Small intestine (tissue), 16 donors: ENCODE measurements at places on chromosomes 11 and 22. TPM values are rescaled to one million over a fixed set of nuclear protein-coding genes. Genes with fewer than 3 reads are reported as not detected.

DNA sequence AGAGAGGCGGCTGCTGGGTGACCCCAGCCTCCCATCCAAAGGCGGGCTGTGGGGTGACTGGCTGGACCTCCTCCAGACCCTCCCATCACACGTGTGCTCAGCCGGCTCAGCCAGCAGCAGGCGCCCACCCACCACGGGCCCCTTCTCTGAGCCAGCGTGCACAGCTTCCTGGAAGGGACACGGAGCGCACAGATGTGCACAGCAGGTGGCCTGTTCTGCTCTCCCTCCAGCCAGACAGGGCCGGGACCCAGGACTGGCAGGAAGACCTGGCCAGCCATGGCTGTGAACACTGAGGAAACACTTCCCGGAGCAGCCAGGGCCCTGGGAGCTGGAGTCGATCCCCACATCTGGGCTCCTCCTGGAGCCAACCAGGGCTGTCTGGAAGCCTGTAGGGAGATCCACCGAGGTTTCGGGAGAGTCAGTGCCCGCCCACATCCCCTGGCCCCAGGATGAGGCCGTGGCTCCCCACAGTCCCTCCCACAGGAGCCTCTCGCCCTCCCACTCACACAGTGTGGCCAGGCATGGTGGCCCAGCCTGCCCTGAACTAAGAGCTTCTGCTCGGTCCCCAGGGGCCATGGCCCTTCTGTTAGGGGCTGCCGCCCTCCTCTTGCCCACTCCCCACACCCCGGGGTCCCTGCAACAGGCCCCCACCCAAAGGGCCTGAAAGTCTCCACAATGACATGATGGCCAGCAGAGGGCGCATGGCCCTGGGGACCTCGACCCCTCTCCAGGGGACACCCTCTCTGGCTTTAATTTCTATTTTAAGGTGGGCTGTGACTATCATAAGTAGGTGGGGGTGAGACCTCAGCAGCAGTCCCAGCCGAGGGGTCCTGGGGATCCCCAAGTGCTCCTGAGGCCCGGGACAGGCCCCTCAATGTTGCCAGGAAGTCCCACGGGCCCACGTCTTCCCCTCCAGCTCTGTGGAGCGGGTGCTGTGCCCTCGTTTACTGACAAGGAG is 90.6 kb upstream of the FGF3 start:
- peaks cover 2% of the 10 kb centered on the region for H3K27me3 ChIP-seq
- no peak overlapping the region for H3K27ac ChIP-seq
- H3K4me1 ChIP-seq, result no peaks in the 10 kb centered on the region
- no peak for DNase-seq
- H3K4me3 ChIP-seq, result no peak overlapping the region

The ANGPTL5 gene
- polyA plus RNA-seq, result not detected

The CAPN5 gene
- polyA plus RNA-seq, result 61.1 TPM

GRCh38 chr11:36376888-36377758 is 81.0 kb downstream of the PRR5L start:
- peak overlapping the region; percentile 63 for H3K27ac ChIP-seq
- DNase-seq, result peak; percentile 86
- peaks cover 11% of the 10 kb centered on the region for H3K27me3 ChIP-seq
- H3K4me3 ChIP-seq, result peak overlapping the region; percentile 88
- H3K36me3 ChIP-seq, result peaks cover 2% of the 10 kb centered on the region

The ZNF280B gene
- polyA plus RNA-seq, result 0.31 TPM

The FREY1 gene
- not detected for polyA plus RNA-seq

DNA sequence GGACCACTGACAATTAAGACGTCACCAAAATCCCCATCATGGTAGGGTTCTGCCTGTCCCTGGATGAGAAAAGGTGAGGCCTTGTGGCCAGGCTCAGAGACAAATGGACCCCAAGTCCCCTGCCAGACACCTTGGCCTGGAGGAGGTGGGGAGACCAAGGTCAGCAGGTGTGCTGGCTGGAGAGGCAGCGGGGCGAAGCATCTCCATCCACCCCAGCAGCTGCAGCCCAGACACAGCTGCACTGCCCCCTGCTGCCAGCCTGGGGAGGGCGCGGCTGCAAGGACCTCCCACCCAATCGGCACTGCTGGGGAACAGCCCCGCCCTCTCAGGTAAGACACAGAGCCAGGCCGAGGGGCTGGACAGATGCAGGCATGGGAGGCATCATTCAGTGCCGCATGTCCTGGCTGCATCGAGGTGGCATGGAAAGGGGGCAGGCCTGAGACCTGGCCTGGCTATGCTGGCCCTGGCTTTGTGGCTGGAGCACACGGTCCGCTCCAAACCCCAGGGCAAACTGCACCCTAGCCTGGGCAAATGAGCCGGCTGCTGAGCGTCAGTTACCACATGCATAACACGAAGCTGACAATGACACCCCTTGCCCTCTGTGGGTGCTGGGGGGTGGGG is 12.2 kb upstream of the MFNG start:
- H3K27ac ChIP-seq, result no peak overlapping the region
- H3K4me1 ChIP-seq, result peaks cover 53% of the 10 kb centered on the region
- DNase-seq, result peak; percentile 83
- no peak overlapping the region for H3K4me3 ChIP-seq

The MPPED2 gene
- polyA plus RNA-seq, result 1.1 TPM

The OR10A4 gene
- not detected for polyA plus RNA-seq

GRCh38 chr22:23622634-23623033 is 9.5 kb downstream of the DRICH1 start:
- H3K27me3 ChIP-seq, result no peaks in the 10 kb centered on the region
- H3K4me3 ChIP-seq, result no peak overlapping the region
- no peak overlapping the region for H3K27ac ChIP-seq
- no peaks in the 10 kb centered on the region for H3K4me1 ChIP-seq
- H3K36me3 ChIP-seq, result no peaks in the 10 kb centered on the region
- no peak for DNase-seq

- no peaks in the 10 kb centered on the region for H3K27me3 ChIP-seq
- no peaks in the 10 kb centered on the region for H3K36me3 ChIP-seq
- DNase-seq, result no peak
- H3K4me1 ChIP-seq, result no peaks in the 10 kb centered on the region
- H3K27ac ChIP-seq, result no peak overlapping the region
Observed at GRCh38 chr11:13091373-13091772, 82.3 kb downstream of the RASSF10 start.

DNA sequence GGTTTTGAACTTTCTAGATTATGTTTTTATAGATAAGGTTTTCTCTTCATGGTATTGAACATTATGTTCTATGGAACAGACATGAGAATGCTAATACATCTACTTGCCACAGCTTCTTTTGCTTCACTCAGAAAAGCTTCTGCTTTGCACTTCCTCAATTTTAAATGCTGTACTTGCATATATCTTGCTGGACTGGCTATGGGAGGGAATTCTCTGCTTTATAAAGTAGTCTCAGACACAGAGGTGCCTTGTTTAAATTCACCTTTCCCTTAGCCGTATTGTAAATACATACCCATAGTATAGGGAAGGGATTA is 173.9 kb downstream of the DDX10 start:
- H3K27me3 ChIP-seq, result no peaks in the 10 kb centered on the region
- no peaks in the 10 kb centered on the region for H3K36me3 ChIP-seq
- H3K4me1 ChIP-seq, result no peaks in the 10 kb centered on the region
- H3K27ac ChIP-seq, result no peak overlapping the region

DNA sequence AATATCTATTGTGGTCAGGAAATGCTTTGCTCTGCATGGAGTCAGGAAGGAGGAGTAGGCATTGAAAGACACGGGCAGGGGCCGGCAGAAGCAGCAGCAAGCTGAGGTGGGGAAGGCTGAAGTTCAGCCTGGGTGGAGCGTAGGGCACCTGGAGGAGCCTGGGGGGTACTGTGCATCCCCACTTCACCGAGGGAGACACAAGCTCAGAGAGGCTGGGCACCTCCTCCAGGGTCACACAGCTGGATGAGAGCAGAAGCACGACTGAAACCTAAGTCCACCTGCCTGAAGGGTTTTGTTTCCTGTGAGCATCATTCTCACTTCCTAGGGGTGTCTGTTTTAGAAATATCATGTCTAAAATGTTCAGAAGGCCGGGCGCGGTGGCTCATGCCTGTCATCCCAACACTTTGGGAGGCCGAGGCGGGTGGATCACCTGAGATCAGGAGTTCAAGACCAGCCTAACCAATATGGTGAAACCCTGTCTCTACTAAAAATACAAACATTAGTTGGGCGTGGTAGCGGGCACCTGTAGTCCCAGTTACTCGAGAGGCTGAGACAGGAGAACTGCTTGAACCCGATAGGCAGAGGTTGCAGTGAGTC is 138.3 kb downstream of the MPPED1 start:
- no peaks in the 10 kb centered on the region for H3K27me3 ChIP-seq
- no peaks in the 10 kb centered on the region for H3K36me3 ChIP-seq
- H3K4me3 ChIP-seq, result no peak overlapping the region
- no peak overlapping the region for H3K27ac ChIP-seq
- no peak for DNase-seq

- H3K36me3 ChIP-seq, result no peaks in the 10 kb centered on the region
- H3K27me3 ChIP-seq, result peaks cover 3% of the 10 kb centered on the region
- no peak for DNase-seq
- no peaks in the 10 kb centered on the region for H3K4me1 ChIP-seq
- no peak overlapping the region for H3K4me3 ChIP-seq
Observed at GRCh38 chr11:44450295-44450932, 115.0 kb upstream of the CD82 start.

DNA sequence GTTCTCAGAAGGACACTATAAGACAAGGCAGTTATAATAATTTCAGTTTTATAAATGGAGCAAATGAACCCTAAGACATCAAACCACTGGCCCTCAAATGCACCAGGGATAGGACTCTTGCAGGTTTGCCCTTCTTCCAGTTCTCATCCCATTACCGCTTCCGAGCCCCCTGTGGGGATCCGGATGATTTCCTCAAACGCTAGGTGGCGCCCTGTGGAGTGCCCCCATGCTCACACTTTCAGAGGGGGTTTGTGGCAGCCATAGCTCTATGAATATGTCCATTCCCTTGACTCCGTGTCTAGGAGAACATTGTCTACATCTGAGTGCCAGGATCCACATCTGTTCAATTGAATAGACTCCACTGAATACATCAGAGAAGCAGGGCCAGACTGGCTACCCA is 816.3 kb downstream of the NTM start:
- no peaks in the 10 kb centered on the region for H3K27me3 ChIP-seq
- no peak overlapping the region for H3K27ac ChIP-seq
- no peak for DNase-seq
- no peaks in the 10 kb centered on the region for H3K36me3 ChIP-seq
- H3K4me3 ChIP-seq, result no peak overlapping the region
- no peaks in the 10 kb centered on the region for H3K4me1 ChIP-seq

The CD3D gene
- polyA plus RNA-seq, result 7.1 TPM

DNA sequence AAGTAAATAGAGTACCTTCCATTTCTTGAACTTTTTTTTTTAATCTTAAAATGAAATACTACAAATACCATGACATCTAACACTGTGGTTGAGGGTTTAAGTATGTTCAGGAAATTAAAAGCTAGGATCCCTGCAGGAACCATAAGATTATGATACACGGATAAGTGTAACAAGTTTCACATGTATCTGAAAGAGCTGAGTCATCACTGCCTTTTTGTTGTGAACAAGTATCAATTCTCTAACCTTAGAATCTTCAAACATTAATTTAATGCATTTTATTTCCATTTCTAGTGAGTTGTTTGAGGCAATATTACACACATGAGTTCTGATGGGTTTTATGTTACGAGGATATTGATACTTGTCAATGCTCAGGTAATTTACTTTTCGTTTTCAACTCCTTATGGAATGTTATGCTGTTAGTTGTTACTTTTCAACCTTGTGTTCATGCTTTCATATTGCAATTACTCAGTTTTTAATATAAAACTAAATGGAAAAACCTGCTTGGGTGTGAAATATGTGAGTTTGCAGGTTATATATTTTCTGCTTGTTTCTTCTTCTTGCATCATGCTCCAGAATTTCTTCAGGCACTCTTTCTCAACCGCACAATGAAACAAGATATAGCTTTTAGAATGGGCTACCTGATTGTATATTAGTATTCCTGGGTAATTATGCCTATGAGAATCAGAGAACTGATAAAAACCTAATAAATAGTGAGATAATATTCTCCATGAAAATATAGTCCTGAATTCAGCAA is 361.3 kb upstream of the MTNR1B start:
- H3K4me3 ChIP-seq, result no peak overlapping the region
- no peak for DNase-seq
- no peaks in the 10 kb centered on the region for H3K4me1 ChIP-seq
- no peak overlapping the region for H3K27ac ChIP-seq
- no peaks in the 10 kb centered on the region for H3K36me3 ChIP-seq
- no peaks in the 10 kb centered on the region for H3K27me3 ChIP-seq

The TRIM48 gene
- not detected for polyA plus RNA-seq

The CARD18 gene
- not detected for polyA plus RNA-seq

The MCM5 gene
- polyA plus RNA-seq, result 6.5 TPM

The MS4A18 gene
- polyA plus RNA-seq, result 1.1 TPM

GRCh38 chr11:17504330-17505107 is 27.9 kb upstream of the ABCC8 start:
- H3K4me1 ChIP-seq, result peaks cover 4% of the 10 kb centered on the region
- no peak overlapping the region for H3K4me3 ChIP-seq
- H3K27me3 ChIP-seq, result no peaks in the 10 kb centered on the region
- no peaks in the 10 kb centered on the region for H3K36me3 ChIP-seq
- DNase-seq, result peak; percentile 60

The EFCAB6 gene
- not detected for polyA plus RNA-seq

The CYB5R2 gene
- 3.5 TPM for polyA plus RNA-seq

DNA sequence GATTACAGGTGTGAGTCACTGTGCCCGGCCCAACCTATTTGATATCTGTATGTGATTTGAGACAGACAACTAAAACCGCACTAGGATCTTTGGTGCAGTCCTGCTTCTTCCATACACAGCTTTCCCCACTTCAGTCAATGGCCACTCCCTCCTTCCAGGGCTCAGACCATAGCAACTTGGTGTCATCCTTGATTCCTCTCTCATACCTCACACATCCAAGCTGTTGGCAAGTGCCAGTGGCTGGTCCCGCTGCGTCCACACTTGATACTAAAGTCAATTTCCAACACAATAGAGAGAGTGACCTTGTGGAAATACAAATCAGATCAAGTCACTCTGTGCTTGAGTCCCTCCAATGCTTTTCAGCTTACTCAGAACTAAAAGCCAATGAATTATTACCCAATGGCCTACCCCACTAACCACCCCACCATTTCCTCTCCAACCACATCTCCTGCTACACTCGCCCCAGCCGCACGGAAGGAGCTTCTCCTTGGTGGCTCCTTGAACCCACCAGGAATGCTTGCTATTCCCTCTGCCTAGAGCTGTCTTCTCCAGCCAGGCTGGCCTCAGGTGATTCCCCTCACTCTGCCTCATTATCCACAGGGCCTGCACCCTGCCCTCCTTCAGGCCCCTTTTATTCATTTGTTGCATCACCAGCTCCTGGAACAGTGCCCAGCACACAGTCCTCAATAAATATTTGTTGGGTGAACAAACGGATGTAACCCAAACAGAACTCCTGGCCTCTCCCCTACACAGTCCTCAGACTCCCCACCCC is 12.9 kb downstream of the ABTB2 start:
- no peaks in the 10 kb centered on the region for H3K27me3 ChIP-seq
- peaks cover 17% of the 10 kb centered on the region for H3K4me1 ChIP-seq
- DNase-seq, result peak; percentile 65

GRCh38 chr11:74024261-74025029 is 15.6 kb upstream of the UCP3 start:
- no peak overlapping the region for H3K27ac ChIP-seq
- H3K4me1 ChIP-seq, result peaks cover 7% of the 10 kb centered on the region
- no peaks in the 10 kb centered on the region for H3K27me3 ChIP-seq
- DNase-seq, result no peak
- H3K4me3 ChIP-seq, result no peak overlapping the region
